Activated CD8-positive, alpha-beta memory T cell treated with anti-CD3 and anti-CD28 coated beads, Interleukin-2, amount 10 ng/mL, durations not matched to agents 7 days and 5 days (primary cell): ENCODE measurements at places on chromosomes 5 and 9.
A peak's percentile ranks its signal among the peaks of the same experiment; 100 is the strongest.

GRCh38 chr5:55533521-55534435, 986 bp downstream of the PLPP1 start:
- peak overlapping the region; percentile 86 for H3K4me3 ChIP-seq
- H3K27ac ChIP-seq, result peak overlapping the region; percentile 78
- H3K36me3 ChIP-seq, result peaks cover 3% of the 10 kb centered on the region
- H3K27me3 ChIP-seq, result no peaks in the 10 kb centered on the region
- peaks cover 30% of the 10 kb centered on the region for H3K4me1 ChIP-seq

- DNase-seq, result peak; percentile 59
- peaks cover 26% of the 10 kb centered on the region for H3K36me3 ChIP-seq
- peaks cover 56% of the 10 kb centered on the region for H3K4me1 ChIP-seq
- peak overlapping the region; percentile 94 for H3K27ac ChIP-seq
- no peaks in the 10 kb centered on the region for H3K27me3 ChIP-seq
- H3K4me3 ChIP-seq, result peak overlapping the region; percentile 89
Observed at GRCh38 chr5:177427211-177427822, 841 bp downstream of the GRK6 start.

DNA sequence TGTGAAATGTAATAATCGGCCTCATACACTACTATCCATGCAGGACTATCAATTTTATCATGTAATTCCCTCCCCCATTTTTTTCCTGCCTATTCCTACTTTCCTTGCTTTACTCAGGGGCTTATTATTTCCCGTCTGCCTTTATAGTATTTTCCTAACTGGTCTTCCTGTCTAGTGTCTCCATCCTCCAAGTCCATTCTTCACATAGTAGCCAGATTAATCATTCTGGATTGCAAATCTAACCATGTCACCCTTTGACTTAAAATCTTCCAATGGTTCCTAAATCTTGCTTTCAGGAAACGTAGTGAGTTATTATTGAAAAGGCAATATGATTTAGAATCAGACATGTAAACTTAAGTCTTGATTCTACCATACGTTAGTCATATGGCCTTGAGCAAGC, 307.4 kb upstream of the HAPLN1 start:
- H3K4me3 ChIP-seq, result no peak overlapping the region
- DNase-seq, result no peak
- H3K4me1 ChIP-seq, result no peaks in the 10 kb centered on the region
- no peaks in the 10 kb centered on the region for H3K27me3 ChIP-seq
- no peaks in the 10 kb centered on the region for H3K36me3 ChIP-seq

DNA sequence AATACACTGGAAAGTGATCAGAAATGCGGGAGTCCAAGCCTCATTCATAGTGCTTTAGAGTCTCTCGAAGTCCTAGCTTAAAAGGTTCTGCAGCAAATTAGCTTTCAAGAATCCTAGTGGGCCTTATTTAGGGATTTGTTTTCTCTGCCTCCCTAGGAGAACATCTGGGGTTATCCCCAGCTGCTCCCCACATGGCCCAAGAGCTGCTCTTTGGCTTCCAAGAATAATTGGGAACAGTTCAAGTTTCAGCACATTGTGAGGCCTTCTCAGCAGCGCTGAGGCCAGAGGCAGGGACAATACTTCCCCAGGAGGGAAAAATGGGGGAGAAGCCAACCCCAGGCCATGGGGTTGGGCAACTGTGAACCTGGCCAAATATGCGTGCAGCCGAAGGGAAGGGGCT, 108.7 kb downstream of the LIFR start:
- no peak for DNase-seq
- peaks cover 81% of the 10 kb centered on the region for H3K27me3 ChIP-seq
- H3K4me1 ChIP-seq, result peaks cover 6% of the 10 kb centered on the region

DNA sequence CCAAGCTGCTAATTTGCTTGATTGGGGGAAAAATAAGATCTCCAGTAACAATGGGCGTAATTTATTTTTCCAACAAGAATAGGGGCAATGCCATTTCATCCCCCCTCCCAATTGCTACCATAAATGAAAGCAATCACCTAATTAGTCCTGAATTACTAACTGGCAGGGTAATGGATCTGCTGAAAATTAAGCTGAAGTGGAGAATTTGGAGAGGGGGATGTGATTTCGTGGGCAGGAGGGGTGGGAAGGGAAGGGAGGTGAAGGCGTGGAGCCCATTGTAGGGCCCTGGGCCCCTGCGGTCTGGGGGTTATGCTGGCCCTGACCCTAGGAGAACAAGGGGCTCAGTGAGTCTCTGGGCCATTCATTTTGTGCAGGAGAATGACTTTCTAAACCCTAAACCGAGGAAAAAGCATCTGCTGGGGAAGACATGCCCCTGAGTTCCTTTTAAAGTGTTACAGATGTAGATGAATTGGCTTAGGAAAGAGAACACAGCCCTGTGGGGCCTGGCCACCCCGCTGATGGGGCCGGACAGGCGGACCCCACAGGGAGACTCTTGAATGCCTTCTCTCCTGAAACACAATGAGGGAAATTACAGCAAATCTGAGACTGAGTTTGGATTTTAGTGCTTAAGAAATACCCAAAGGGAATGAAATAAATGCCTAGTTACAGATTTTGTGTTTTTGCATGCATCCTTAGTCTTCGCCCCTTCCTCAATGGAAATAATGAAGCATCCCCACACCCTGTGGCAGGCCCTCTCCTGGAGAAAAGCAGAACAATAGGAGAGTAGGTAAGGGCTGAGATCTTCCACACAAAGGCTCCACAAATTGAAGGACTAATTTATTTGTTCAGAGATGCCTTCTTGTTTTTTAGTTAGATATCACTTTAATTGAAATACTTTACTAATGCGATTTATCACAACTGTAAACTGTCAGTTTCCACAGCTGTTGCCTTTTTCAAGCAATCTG, 143.2 kb downstream of the PSAT1 start:
- H3K4me1 ChIP-seq, result peaks cover 3% of the 10 kb centered on the region
- no peak for DNase-seq
- no peak overlapping the region for H3K4me3 ChIP-seq
- peaks cover 6% of the 10 kb centered on the region for H3K27me3 ChIP-seq
- H3K36me3 ChIP-seq, result no peaks in the 10 kb centered on the region
